T-cell (primary cell): ENCODE measurements at places on chromosomes 4 and X.

- DNase-seq = no peak
Observed at GRCh38 chr4:148834804-148835631, 392.8 kb upstream of the NR3C2 start.

DNA sequence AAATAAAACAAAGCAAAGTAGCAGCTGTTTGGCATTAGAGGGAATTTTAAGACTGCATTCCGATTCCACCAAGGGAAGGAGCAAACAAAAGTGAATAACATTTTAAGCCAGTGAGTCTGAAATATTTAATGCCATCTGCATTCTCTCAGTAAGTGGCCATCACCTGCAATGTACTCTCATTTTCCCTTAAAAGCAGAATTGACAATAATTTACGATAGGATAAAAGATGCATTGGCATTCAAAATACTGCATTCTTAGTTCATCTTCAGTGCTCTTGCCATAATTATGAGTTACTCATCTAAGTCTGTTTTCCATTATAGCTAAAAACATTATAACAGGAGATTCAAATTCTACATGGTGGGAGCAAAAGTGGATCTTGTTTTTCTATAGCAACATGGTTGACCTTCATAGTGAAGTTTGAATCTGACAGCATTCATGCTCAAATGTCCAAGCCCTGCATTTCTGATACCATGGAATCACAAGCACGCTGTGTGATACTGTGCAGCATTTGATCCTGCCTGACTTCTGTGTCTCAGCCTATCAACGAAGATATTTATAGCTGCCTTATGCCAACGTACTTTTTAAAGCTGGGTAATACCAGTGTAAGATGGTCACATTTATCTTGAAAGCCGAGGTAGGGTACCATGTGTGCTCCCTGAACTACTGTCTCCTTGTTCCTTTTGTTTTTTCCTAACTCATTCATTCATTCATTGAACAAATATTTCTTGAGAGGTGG is 355.3 kb upstream of the IGFBP7 start:
- DNase-seq = no peak

DNA sequence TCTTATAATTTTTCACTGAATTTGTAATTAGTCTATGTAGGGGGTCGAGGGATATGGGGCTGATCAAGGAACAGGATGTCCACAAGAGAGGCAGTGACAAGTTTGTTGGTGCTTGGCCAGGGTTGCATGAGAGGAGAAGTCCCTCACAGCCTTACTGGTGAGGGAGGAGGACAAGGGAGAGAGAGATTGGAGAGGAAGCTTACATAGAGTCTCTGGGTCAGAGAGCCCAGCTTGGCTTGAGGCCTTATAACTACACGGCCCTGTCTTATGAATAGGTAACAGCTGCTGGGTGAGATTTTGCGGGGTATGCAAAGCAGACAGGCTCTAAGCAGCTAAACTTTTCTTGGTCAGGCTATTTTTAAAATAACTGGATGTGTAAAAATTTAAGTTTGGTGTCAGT is 37.9 kb upstream of the OTUD4 start:
- DNase-seq = no peak

DNA sequence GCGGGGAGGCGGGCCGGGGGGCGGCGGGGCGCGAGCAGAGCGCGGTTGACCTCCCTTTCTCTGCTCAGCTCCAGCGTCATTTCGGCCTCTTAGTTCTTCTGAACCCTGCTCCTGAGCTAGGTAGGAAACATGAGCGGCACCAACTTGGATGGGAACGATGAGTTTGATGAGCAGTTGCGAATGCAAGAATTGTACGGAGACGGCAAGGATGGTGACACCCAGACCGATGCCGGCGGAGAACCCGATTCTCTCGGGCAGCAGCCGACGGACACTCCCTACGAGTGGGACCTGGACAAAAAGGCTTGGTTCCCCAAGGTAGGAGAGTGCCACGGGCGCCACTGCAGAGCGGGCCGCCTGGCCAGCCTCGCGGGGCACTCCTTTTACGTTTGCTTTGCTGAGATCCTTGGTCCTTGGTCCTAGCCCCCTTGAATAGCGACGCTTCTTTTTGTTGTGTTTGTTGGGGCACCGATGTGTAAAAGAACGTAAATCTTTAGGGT is at the start of gene HTATSF1:
Gene HTATSF1, plus strand, starts transcription at position 37 of the 497 bp plus-strand sequence. Its CDS starts 93 bp downstream, at position 130.
- no peak for DNase-seq
